B cell (primary cell): ENCODE measurements at places on chromosomes 3 and 15. TPM values are rescaled to one million over a fixed set of nuclear protein-coding genes. Genes with fewer than 3 reads are reported as not detected.

DNA sequence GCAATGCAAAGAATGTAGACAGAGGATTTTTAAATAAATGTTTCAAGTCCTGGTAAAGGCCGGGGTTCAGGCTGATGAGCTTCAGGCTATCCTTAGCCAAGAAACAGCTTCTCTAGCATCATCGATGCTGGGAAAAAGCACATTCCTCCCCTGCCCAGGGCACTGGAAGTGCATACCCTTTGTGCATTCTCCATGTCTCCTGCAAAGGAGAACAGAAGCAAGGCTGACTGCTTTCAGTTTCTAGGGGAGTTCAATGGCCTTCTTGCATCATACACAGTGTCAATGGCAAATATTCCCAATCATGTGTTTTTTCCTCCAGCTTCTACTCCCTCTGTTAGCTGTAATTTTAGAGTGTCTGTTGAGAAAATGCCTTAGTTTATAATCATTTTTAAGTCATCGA, 59.9 kb downstream of the GPR176 start:
- no peaks in the 10 kb centered on the region for H3K27me3 ChIP-seq
- H3K4me1 ChIP-seq = no peaks in the 10 kb centered on the region
- DNase-seq = no peak
- no peak overlapping the region for H3K27ac ChIP-seq

DNA sequence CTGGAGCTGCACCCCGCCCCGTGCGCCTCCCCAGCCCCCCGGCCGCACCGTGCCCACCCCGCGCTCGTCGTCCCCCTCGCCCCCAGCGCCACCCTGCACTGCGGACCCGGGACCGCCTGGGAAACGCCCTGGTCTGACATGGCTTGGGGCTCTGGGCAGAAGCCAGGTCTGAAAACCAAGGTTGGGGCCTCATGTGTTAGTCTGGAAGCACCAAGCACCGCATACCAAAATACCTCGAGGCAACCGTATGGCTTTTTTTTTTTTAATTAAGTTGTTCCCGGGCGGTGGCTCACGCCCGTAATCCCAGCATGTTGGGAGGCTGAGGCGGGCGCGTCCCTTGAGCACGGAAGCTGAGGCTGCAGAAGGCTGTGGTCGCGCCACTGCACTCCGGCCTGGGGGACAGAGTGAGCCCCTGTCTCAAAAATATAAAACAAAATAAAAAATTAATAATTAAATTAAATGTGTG, 91.5 kb upstream of the CHD2 start:
- no peaks in the 10 kb centered on the region for H3K36me3 ChIP-seq
- H3K27ac ChIP-seq = peak overlapping the region; percentile 67
- peaks cover 21% of the 10 kb centered on the region for H3K4me1 ChIP-seq

GRCh38 chr3:95629802-95630201, 1184.6 kb upstream of the EPHA6 start:
- H3K27ac ChIP-seq = no peak overlapping the region
- no peaks in the 10 kb centered on the region for H3K4me1 ChIP-seq
- no peak overlapping the region for H3K4me3 ChIP-seq
- no peaks in the 10 kb centered on the region for H3K27me3 ChIP-seq
- no peak for DNase-seq

- H3K4me1 ChIP-seq = no peaks in the 10 kb centered on the region
- no peak overlapping the region for H3K27ac ChIP-seq
- H3K27me3 ChIP-seq = no peaks in the 10 kb centered on the region
- H3K36me3 ChIP-seq = no peaks in the 10 kb centered on the region
- no peak for DNase-seq
- H3K4me3 ChIP-seq = no peak overlapping the region
Observed at GRCh38 chr3:174156200-174156599, 702.9 kb upstream of the NAALADL2 start.

CCK gene
- total RNA-seq = not detected in 2 replicates

DNA sequence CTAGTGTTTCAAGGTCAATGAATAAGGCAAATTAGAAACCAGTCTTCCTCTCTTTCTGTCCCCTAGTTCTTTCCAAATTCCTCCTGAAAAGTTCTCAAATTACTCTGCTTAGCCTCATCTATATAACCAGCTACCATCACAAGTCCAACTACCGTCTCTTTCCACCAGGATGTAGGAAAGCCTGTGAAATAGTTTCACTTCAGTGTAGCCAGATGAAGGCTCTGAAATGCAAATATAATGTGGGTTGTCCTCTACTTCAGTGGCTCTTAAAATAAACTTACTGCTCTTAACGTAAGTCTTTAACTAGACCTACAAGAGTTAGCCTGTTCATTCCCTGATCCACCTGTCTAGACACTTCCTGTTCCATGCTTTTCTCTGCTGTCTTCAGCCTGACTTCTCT, 827.7 kb downstream of the ROBO1 start:
- no peak overlapping the region for H3K4me3 ChIP-seq
- no peaks in the 10 kb centered on the region for H3K36me3 ChIP-seq
- DNase-seq = no peak
- no peaks in the 10 kb centered on the region for H3K4me1 ChIP-seq

- H3K27ac ChIP-seq = no peak overlapping the region
- H3K4me3 ChIP-seq = peak overlapping the region; percentile 63
- no peaks in the 10 kb centered on the region for H3K36me3 ChIP-seq
- DNase-seq = peak; percentile 52
Observed at GRCh38 chr15:98548139-98548971, 100.0 kb upstream of the IGF1R start.

DNA sequence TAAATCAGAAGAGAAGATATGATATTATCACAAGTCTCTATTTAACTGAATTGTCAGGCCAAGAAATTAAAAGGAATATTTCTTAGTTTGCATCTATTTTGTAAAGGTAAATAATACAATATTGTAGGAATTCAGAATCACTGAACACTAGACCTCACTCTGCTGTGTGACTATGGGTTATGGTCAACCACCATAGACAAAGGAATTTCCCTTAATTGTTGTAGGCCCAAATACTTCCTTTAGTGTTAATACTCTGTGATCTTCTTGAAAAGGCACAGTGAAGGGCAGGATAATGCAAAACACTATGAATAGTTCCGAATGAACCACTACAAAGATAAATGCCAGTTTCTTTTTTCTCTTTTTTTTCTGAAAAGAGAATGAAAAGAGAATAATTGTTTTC, 162.3 kb downstream of the TUSC7 start:
- H3K36me3 ChIP-seq = no peaks in the 10 kb centered on the region
- H3K4me1 ChIP-seq = no peaks in the 10 kb centered on the region
- H3K27me3 ChIP-seq = no peaks in the 10 kb centered on the region
- H3K27ac ChIP-seq = no peak overlapping the region
- no peak for DNase-seq

- no peak for DNase-seq
- no peaks in the 10 kb centered on the region for H3K4me1 ChIP-seq
- H3K27ac ChIP-seq = no peak overlapping the region
- no peaks in the 10 kb centered on the region for H3K36me3 ChIP-seq
- no peak overlapping the region for H3K4me3 ChIP-seq
- H3K27me3 ChIP-seq = no peaks in the 10 kb centered on the region
Observed at GRCh38 chr3:1609416-1609815, 489.2 kb upstream of the CNTN4 start.

AADACL2 gene
- total RNA-seq = not detected in 2 replicates

GRCh38 chr3:107674371-107674770, 151.6 kb downstream of the BBX start:
- peaks cover 23% of the 10 kb centered on the region for H3K4me1 ChIP-seq
- DNase-seq = no peak
- no peak overlapping the region for H3K4me3 ChIP-seq
- no peaks in the 10 kb centered on the region for H3K36me3 ChIP-seq

- H3K27me3 ChIP-seq = no peaks in the 10 kb centered on the region
- H3K27ac ChIP-seq = peak overlapping the region; percentile 96
- H3K36me3 ChIP-seq = peaks cover 1% of the 10 kb centered on the region
- H3K4me3 ChIP-seq = peak overlapping the region; percentile 97
Observed at GRCh38 chr15:57301307-57301706, 75.0 kb upstream of the CGNL1 start.

DNA sequence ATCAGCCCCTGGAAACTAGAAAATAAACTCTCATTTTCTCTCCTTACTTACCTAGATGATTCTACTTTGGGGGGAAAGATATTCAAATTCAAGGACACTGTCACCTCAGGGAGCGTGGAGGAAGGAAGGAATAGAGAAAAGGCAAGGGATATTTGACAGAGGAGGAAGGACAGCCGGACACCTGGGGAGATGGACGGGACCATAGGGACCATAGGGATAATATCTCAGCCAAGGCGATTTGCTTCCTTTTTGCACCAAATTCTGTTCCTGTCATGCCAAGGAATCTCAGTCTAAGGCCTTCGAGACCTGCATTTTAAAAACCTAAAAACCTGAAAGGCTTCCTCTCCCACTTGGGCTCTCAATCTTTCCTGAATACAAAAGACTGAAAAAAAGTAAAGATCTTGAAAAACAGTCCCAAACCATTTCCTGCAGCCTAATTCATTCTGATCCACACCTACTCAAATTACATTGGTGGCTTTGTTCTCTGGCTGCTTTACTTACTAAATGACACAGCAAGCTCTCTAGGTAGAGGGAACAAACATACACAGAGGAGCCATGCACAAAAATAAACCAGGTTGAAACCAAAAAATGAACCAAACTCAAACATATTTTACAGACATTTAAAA, 73.9 kb upstream of the SLC24A5 start:
- no peak overlapping the region for H3K4me3 ChIP-seq
- H3K36me3 ChIP-seq = no peaks in the 10 kb centered on the region
- H3K4me1 ChIP-seq = no peaks in the 10 kb centered on the region

FEM1B gene
- 52.4 and 54.4 TPM in 2 replicates for total RNA-seq

DNA sequence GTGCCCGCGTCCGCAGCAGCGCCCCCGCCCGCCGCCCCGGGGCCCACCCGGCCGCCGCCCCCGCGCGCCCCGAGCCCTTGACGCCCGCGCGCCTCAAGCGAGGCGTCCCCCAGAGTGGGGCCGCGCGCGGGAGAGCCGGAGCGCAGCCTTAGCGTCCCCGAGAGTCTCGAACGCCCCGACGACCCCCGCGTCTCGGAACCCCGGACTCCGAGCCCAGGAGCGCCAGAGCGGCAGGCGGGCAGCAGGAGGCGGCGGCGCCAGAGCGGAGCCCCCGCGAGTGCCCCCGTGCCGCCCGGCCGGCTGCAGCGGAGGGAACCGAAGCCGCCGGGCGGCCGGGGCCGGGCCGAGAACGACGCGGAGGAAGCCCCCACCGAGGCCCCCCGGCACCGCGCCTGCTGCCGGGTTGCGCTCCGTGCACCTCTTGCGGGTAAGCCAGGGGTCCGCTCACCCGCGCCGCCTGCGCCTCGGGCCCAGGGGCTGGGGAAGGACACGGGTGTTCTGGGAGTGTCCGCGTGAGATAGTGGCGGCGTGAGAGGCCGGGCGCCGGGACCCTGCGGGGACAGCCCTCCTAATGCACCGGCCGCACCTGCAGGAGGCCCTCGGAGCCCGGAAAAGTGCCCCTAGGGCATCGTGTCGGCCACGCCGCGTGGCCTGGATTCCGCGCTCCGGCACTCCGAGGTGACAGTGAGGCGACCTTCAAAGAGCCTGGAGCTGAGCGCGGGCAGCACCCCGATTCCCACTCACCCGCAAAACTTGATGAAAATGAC, 52.0 kb upstream of the ULK4 start:
- H3K36me3 ChIP-seq = no peaks in the 10 kb centered on the region
- no peaks in the 10 kb centered on the region for H3K27me3 ChIP-seq
- H3K4me1 ChIP-seq = peaks cover 46% of the 10 kb centered on the region
- H3K4me3 ChIP-seq = peak overlapping the region; percentile 82
- peak; percentile 69 for DNase-seq
- peak overlapping the region; percentile 93 for H3K27ac ChIP-seq

DNA sequence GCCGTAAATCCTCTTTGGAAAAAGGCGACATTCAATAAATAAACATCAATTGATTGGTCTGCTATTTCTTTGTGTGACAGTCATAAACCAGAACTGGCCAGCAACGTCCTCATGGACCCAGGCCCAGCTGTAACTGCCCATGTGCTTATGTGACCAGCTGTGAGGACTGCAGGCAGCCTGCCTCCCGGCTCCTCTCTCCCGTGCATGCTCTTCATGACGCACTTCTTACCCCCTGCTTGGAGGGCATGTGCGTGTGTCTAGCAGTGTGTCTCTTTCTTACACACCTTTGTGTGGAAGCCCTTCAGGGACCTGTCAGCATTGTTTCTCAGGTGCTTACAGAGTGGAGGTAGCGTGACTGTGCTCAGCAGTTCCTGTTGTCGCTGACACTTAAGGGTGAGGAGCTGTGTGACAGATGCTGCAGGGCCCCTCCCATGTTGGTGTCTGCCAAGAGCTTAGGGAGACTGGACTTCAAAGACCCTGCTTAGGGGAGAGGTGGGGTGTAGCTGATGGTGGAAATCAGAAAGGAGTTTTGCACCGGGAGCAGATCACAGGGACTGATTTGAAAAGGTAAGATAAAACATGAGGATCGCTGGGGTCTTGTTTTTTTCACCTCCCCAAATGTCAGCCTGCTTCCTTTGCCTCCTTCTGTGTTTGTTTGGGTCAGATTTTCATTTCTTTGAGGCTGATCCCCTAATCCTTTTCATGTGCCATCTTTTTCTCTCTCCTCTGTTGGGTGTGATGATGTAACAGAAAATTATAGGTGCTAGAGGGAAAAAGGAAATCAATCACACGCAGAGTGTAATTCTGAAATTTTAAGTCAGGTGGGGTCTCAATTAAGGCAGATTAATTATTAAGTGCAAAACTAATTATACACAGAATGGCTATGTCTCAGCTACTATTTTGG, 2.1 kb downstream of the PODXL2 start:
- no peaks in the 10 kb centered on the region for H3K36me3 ChIP-seq
- peaks cover 14% of the 10 kb centered on the region for H3K4me1 ChIP-seq
- peaks cover 18% of the 10 kb centered on the region for H3K27me3 ChIP-seq
- no peak overlapping the region for H3K4me3 ChIP-seq

GRCh38 chr15:64699751-64700388, 75.5 kb downstream of the RBPMS2 start:
- H3K36me3 ChIP-seq = peaks cover 9% of the 10 kb centered on the region
- H3K27me3 ChIP-seq = no peaks in the 10 kb centered on the region
- H3K4me1 ChIP-seq = peaks cover 66% of the 10 kb centered on the region
- no peak overlapping the region for H3K27ac ChIP-seq
- H3K4me3 ChIP-seq = no peak overlapping the region

CPEB1 gene
- total RNA-seq = 0.41 and 0.62 TPM in 2 replicates

ABCC5 gene
- total RNA-seq = 29.5 and 31.7 TPM in 2 replicates

DNA sequence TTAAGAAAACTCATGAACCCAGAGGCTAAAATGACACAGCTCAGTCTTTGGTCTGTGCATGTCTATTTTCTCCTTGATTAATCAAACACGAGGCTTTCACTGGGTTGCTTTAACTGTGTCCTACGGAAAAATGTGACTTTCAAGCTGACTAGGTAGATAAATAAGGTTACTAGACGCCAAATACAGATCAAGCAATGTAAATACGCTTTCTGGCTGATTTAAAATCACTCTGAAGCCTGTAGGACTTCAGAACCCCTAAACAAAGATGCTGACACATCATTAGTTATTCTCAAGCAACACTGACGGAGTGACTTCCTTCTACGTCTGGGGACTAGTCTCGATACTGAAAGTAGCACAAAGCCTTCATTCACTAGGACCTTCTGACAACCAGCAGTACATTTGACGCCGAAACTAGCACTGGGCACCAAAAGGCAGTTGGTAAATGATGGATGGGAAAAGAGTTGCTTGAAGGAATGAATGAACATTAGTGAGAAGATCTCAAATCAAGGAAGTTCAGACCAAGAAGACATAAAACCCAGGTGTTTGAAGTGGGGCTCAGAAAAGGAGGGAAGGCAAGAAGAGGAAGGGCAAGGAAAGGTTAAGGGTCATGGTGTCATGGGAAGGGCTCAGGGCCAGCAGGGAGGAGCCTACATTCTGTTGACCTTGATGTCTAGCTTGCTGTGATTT, 67.1 kb upstream of the CDV3 start:
- no peak overlapping the region for H3K4me3 ChIP-seq
- no peaks in the 10 kb centered on the region for H3K27me3 ChIP-seq
- no peaks in the 10 kb centered on the region for H3K36me3 ChIP-seq
